Fibroblast of skin of left quadriceps (primary cell): ENCODE measurements at places on chromosomes 7 and 10.

- DNase-seq: no peak
Observed at GRCh38 chr7:12949060-12949931, 261.9 kb downstream of the ARL4A start.

GRCh38 chr10:96321822-96322221, 17.6 kb downstream of the DNTT start:
- no peak for DNase-seq

- no peak for DNase-seq
Observed at GRCh38 chr10:61040399-61041016, 96.5 kb upstream of the RHOBTB1 start.

DNA sequence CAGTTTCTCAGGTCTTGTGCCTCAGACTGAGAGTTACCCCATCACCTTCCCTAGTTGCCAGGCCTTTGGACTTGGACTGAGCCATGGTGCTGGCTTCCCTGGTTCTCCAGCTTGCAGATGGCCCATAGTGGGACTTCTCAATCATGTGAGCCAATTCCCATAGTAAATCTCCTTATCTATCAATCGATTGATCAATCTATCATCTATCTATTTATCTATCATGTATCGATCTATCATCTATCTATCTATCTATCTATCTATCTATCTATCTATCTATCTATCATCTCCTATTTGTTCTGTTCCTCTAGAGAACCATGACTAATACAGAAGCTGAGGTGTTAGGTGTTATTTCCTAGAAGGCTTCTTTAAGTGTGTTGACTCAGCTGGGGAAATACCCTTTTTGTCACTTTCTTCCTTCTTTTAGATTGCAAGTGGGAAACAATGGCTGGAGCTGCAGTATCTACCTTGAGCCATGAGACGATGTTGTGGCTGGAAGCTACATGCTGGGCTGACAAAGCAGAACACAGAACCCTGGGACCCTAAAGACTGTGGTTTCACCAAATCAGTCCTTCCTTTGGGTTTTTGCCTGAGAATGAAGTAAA, 234.7 kb upstream of the GLI3 start:
- DNase-seq: no peak

DNA sequence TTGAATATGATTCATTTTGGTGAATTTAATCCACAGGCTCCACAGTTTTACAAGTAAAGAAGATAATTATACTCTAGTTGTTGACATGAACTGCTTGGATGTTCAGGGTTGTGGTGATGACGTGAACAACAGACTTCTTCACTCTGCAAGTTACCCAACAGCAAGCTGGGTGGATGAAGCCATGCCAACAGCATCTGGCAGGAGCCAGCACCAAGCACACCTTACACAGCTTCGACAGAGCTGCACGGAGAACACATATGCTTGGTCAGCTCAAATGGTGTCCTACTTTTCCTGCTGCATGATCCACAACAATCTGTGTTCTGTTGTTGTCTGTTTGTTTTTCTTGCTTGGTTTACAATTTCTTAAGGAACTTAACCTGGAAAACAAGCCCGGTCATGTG, 9.8 kb downstream of the NOD1 start:
- no peak for DNase-seq

DNA sequence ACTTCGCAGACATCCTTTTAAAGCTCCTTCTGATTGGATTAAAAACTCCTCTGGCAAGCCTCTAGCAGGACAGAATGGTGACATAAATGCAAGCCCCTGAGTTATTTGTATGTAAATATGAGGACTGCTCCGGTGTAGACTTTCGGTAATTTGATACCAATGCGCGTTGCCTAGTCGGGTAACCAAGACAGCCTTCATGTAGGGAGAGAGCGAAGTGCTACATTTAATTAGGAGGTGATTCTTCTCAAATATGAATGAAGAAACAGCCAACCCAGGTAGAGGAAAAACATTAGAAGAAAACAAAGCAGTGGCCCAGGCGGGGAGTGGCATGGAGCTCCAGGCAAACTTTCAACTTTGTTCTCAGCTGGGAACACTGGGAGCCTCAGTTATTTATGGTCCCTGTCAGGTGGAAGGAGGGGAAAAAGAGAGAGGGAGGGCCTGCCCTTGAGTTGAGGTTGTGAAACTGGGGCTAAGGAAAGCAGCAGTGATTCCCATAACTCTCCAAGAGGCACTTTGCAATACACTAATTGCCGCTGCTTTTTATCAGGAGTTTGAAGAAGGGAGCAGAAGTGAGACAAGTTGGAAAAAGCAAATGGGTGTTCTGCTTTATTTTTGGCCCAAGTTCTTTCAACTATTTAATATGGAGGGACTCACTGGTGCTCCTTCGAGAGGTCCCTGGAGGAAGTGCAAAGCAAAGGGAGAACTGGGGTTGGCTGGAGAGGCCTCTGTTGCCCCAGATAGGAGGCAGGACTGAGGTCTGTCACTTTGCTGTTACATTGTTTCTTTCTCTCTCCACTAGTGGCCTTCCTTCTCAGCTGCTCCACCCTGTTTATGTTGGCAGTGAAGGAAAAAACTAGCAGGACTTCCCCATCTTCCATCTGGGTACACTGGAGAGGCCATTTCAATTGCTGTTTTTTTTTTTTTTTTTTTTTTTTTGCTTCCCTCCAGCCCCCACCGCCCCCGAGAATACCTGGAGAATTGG, 234.6 kb upstream of the CCDC6 start:
- no peak for DNase-seq

- no peak for DNase-seq
Observed at GRCh38 chr7:74475243-74475986, 21.7 kb downstream of the GTF2IRD1 start.

DNA sequence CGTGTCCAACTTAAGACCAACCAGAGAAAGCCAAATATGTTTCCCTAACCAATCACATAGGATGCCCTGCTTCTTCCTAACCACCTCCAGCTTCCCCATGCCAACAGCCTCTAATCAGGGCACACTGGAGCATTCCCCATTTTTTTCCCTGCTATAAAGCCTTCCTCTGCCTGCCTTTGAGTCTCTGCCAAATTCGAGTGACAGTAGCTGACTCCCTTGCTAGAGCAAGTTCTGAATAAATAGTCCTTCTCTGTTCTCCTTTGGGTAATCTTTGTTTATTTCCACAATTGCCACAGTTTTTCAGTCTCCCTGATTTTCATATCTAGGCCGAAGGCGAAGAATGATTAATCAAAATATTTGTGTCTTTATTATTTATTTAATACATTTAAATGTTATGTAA, 96.7 kb downstream of the ANLN start:
- DNase-seq: no peak

DNA sequence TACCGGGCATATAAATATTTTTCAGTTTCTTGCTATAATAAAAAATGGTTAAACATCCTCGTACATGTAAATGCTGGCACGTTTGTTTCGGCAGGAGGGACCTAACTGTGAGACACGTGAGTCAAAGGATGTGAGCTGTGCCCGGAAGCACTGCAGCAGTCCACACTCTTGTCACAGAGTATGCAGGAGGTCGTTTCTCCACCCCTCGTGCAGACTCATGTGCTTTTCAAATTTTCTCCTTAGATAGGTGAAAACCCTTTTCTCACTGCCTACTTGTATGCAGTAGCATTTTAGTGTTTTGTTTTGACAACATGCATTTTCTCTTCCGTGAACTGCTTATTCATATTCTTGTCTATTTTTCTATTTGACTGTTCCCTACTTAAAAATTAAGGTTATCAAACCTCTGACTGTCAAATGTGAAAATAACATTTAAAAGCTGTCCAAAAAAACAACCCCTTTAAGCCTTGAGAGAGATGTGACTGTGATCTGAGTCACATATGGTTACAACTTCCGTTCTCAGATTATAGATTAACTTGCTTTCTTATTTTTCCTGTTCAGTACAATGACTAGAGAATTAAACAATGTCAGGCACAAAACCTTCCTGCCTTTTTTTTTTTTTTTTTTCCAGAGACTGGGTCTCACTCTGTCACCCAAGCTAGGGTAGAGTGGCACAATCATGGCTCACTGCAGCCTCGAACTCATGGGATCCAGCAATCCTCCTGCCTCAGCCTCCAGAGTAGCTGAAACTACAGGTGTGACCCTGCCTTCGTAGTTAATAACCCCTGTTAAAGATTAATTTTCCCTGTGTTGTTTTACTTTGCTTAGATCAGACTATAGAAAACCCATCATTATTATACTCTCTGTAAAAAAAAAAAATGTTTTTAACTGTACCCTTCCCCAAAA, 45.1 kb downstream of the DPY19L1 start:
- DNase-seq: no peak

DNA sequence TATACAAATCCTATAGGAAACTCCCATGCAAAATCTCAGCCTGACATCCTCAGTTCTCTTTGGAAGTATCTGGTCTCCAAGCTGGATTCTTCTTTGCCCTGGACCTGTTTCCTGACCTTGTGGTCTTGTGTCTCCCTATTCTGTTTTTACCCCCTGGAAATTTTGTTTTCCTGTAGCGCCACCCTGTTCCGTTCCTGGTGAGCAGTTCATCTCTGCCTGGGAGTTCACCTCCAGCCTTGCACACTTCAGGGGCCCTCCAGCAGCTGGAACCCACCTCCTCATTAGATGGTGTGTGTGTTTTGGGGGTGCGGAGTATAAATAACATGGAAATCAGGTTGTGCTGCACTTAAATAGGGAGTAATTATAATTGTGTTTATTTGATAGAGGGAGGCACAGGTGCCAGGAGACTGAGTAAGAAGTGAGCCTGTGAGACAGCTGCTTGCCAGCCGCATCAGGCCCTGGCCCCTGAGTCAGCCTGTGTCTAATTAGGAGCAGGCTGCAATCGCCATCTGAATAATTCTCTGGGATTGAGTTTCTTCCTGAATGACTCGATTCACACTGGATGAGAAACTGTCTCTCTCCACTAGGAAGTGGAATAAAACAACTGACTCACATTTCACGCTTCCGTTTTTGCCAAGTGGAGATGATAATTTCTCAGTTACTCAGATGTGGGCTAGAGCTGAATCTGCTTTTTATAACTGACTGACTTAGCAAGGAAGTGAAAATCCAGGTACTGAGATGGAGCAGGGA, 69.4 kb upstream of the HECTD2 start:
- peak; percentile 87 for DNase-seq

DNA sequence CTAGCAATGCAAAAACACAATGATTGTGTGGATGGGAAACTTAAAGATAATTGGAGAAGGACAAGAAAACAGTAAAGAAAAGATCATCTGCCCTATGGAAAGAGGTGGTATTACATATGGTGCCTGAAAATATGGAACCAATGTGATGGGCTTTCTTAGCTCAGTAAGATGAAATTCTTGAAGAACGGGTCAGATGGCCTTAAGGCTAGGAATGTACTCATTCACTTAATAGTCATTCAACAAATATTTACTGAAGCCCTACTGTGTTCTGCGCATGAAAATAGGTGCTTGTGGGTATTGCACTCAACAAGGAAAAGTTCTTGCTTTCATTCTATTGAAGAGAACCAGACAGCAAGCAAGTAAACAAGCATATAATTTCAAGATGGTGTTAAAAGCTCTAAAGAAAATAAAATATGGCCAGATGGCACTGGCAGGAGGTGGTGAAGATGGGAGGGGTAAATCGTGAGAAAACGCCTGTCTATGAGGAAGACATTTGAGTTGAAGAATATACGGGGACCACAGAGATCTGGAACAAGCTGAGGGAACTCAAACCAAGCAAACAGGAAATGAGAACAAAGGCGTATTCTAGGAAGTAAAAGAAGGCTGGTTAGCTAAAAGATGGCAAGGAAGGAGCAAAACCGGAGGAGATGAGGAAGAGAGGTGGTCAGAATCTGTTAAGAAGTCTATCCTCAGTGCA, 179.7 kb downstream of the ANK3 start:
- no peak for DNase-seq

- DNase-seq: peak; percentile 37
Observed at GRCh38 chr7:106657085-106657991, 3.6 kb downstream of the CCDC71L start.

DNA sequence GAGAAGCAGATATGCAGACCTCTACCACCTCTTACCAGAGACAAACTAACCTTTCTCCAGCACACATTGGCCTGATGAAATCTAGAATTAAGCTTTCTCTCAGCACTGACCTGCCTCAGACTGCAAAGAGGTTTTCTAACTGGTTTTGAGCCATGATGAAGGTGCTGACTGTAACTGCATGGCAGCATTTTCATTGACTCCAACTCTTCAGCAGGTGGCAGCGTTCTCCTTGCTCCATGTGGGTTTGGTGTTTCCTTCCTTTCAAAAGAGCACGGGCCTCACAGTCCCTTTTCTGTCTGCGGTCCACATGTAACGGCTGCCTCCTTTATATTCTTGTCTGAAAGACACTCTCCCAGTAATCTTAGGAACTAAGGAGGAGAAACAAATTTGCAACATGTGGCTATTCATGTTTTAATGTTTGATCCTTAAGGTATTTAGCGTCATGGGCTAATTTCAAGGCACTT, 12.6 kb downstream of the KLLN start:
- peak; percentile 38 for DNase-seq

DNA sequence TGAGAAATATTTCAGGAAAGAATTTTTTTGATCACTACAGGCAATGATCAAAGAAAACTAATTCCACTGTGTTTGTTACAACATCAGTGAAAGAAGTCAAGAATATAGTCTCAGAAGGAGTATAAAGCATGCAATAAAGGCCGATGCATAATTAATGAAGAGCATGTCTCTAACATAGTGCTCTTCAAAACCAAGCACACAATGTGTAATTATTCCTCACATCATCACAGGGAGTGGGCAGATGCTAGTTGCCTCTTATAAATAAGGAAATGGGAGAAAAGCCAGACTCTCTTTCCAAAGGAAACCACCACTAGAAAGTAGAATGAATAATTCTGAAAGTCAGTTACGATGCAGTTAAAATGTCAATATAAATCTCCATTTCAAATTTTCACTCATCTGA, 220.1 kb downstream of the TEX36 start:
- no peak for DNase-seq

DNA sequence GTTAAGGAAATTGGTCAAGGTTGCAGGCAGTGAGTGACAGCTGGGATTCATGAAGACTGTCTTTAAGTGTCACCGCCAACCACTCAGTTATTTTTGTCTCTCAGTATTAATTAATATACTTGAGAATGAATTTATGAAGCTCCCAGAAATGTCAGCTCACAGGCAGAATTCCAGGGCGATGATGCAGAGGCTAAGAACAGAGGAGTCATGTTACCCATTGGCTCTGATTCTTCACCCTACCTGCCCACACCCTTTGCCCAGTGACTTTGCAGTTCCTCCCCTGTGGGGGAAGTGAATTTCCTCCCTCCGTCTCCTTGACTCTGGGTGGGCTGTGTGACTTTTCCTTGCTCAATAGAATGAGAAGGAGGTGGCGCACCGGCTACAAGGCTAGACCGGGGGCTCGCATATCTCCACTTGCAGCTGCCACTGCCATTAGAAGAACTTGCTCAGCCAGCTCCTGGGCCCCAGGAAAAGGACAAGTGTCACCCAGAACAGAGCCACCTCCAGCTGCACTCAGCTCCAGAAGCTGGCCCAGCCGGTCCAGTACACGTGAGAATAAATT, 157.1 kb upstream of the PRKCQ start:
- DNase-seq: no peak

GRCh38 chr7:46444256-46444655, 523.2 kb upstream of the IGFBP3 start:
- no peak for DNase-seq

DNA sequence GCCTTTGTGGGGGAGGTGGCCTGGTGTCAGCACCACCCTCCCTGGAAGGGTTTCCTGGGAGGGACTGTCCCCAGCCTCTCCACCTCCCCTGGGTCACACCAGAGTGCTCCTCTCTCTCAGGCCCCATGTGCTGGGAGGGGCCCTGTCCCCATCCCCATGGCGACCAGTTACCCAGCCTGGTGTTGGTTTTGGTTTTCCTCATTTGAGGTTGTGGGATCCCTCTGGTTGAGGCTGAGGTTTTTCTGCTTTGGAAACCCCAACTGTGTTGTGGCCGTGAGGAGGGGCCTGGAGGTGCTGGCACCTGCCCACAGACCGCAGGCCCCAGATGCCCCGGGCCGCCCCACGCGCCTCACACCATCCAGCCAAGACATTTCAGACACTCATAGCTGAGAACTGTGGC, 106.3 kb downstream of the GRK5 start:
- no peak for DNase-seq

GRCh38 chr10:47291682-47292081, 8.3 kb upstream of the GDF10 start:
- DNase-seq: no peak
